Stomach (tissue), 19 donors: ENCODE measurements at places on chromosomes 13 and 19.

DNA sequence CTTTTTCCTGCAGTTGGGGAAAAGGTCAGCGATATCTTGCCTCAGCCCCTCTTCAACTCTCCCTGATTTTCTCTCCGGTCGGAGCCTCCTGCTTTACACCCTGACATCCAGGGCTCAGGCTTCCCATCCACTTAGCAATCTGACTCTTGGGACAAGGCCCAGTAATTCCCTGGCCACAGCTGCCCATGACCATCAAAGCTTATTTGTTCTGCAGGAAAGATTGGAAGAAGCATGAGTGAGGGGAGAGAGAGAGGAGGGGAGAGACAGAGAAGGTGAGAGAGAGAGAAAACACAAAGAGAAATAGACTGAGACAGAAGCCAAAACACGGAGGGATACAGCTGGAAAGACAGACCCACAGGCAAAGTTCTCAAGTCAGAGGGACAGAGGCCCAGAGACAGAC lies 13.7 kb downstream of the SYT3 start:
- H3K27me3 ChIP-seq: peaks cover 20% of the 10 kb centered on the region
- no peak overlapping the region for H3K27ac ChIP-seq
- DNase-seq: no peak
- no peaks in the 10 kb centered on the region for H3K4me1 ChIP-seq
- no peak overlapping the region for H3K4me3 ChIP-seq

GRCh38 chr13:26007261-26008125 lies 44.3 kb downstream of the SHISA2 start:
- peaks cover 3% of the 10 kb centered on the region for H3K4me1 ChIP-seq
- no peaks in the 10 kb centered on the region for H3K36me3 ChIP-seq
- H3K27me3 ChIP-seq: no peaks in the 10 kb centered on the region
- no peak overlapping the region for H3K27ac ChIP-seq
- no peak overlapping the region for H3K4me3 ChIP-seq
- DNase-seq: no peak

DNA sequence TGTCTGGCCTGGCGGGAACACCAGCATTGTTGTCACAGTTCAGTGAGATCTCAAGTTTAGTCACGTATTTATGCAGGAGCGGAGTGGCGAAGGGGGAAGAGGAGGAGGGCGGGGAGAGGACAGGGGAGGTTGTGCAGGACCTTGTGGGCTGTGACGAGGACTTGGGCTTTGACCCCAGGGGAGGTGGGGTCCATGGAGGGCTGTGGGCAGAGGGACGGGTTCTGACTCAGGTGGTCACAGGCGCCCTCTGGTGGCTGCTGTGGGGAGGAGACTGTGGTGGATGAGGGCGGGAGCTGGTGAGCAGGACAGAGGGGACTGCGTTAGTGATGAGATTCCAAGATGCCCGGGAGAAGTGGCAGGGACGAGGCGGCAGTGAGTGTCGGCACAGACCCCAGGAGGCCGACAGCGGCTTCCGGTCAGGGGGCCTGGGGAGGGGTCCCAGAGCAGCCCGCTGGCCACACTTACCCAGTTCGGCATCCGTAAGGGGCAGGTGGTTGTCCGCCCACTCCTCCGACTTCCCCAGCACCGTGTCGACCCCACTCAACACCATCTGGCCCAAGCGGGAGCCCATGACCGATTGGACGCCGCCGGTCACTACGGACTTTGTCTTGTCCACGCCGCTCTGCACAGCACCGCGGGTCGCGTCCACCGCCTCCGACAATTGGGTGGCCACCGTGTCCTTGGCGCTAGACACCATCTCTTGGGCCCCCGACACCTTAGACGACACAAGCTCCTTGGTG lies 15.7 kb downstream of the PLIN3 start:
- peaks cover 100% of the 10 kb centered on the region for H3K36me3 ChIP-seq
- no peak overlapping the region for H3K27ac ChIP-seq
- no peak overlapping the region for H3K4me3 ChIP-seq

DNA sequence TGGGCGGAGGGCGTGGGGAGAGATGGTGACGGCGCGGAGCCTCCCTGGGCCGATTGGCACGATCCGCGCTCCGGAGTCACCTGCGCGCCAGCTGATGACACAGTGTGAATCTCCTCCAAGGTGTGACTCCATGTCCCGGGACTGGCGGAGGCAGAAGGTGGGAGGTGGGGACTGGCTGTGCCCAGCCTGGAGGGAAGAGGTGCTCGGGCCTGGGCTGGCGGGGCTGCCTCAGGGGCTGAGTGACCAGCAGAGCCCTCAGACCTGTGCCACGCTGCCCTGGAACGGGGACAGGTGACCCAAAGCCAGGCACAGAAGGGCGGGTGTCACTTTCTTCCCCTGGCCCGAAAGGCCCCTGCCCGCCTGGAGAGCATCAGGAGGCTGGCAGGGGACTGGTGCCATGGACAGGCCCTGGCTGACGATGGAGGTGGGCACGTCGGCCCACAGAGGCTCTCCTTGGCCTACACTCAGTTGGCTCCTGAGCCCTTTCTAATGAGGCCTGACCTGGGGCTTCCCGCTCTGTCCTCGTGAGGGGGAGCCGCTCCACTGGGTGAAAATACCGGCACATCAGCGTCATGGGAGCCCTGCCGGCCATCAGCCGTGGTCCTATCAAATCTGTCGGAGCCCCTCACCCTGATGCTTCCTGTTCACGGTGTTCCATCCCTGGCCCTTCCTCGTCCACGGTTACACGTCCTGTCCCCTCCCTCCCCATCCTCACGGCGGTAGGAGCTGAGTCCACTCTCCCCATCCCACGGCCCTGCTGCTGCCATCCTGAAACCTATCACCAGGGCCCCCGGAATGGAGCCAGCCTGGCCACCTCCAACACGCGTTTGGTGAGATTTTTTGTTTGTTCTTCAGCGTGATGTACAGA lies 75.6 kb downstream of the SPACA7 start:
- H3K4me3 ChIP-seq: no peak overlapping the region
- no peaks in the 10 kb centered on the region for H3K36me3 ChIP-seq
- no peaks in the 10 kb centered on the region for H3K27me3 ChIP-seq
- peak; percentile 20 for DNase-seq
- H3K4me1 ChIP-seq: no peaks in the 10 kb centered on the region
